Spleen (tissue), 13 donors: ENCODE measurements at places on chromosomes 2 and 18. TPM values are rescaled to one million over a fixed set of nuclear protein-coding genes. Genes with fewer than 3 reads are reported as not detected.

- H3K27me3 ChIP-seq, result no peaks in the 10 kb centered on the region
- DNase-seq, result no peak
- H3K4me1 ChIP-seq, result no peaks in the 10 kb centered on the region
- H3K27ac ChIP-seq, result no peak overlapping the region
- H3K4me3 ChIP-seq, result no peak overlapping the region
- no peaks in the 10 kb centered on the region for H3K36me3 ChIP-seq
Observed at GRCh38 chr2:60958361-60958760, 59.2 kb upstream of the PEX13 start.

DNA sequence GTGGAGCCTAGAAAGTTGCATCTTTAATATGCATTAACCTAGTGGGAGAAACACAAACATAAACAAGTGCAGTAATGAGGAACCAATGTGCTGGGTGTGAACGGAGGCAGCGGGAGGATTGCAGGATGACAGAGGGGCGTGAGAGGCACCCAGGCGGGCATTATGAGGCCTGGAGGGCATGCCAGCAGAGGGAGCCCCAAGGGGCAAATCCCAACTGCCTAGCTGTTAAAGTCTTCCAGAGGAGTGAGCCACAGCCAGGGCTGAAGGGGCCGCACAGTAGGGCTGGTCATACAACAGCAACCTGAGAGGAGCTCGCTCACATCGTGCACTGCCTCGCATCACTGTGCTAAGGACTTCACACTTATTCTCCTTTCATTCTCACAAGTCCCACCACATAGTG, 13.3 kb upstream of the PRELID3A start:
- H3K27me3 ChIP-seq, result peaks cover 22% of the 10 kb centered on the region
- no peak overlapping the region for H3K4me3 ChIP-seq
- H3K27ac ChIP-seq, result no peak overlapping the region
- H3K4me1 ChIP-seq, result no peaks in the 10 kb centered on the region
- DNase-seq, result peak; percentile 66
- no peaks in the 10 kb centered on the region for H3K36me3 ChIP-seq

DNA sequence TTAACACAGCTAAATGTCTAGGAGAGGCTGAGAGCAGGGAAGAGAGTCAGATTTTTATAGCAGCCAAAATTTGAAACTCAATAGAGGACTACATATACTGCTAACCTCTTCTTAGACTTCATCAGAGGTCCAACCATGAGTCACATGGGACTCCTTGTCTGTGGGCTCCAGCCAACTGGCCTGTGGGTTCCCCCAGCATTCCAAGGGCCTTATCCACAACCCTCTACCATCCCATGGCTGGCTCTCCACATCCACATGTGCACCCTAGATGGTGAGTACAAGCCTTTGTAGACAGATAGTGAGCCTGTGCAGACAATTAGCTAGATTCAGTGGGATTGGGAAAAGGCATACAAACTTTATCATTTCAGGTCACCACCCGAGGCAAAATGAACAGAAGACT, 901.9 kb upstream of the ZEB2 start:
- H3K4me3 ChIP-seq, result no peak overlapping the region
- H3K36me3 ChIP-seq, result no peaks in the 10 kb centered on the region
- no peaks in the 10 kb centered on the region for H3K4me1 ChIP-seq
- H3K27ac ChIP-seq, result no peak overlapping the region
- DNase-seq, result no peak

DNA sequence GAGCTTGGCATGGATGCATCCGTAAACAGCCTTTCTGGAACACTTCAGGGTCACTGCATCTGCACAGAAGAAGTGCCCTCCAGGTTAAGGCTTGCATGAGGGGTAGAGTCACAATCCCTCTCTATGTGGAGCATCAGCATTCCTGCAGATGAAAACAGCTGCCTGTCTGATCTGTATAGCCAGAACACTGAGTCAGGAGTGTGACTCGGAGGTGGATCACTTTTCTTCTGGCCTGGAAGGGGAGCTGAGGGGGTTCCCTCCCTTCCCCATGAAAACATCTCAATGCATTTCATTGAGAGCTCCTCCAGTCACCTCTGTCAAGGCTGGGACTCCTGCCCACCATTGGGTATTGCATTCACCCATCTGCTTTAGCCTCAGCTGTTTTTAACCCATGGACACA, 72.5 kb upstream of the SERPINE2 start:
- no peaks in the 10 kb centered on the region for H3K4me1 ChIP-seq
- H3K27ac ChIP-seq, result no peak overlapping the region
- no peaks in the 10 kb centered on the region for H3K36me3 ChIP-seq
- no peak overlapping the region for H3K4me3 ChIP-seq

DNA sequence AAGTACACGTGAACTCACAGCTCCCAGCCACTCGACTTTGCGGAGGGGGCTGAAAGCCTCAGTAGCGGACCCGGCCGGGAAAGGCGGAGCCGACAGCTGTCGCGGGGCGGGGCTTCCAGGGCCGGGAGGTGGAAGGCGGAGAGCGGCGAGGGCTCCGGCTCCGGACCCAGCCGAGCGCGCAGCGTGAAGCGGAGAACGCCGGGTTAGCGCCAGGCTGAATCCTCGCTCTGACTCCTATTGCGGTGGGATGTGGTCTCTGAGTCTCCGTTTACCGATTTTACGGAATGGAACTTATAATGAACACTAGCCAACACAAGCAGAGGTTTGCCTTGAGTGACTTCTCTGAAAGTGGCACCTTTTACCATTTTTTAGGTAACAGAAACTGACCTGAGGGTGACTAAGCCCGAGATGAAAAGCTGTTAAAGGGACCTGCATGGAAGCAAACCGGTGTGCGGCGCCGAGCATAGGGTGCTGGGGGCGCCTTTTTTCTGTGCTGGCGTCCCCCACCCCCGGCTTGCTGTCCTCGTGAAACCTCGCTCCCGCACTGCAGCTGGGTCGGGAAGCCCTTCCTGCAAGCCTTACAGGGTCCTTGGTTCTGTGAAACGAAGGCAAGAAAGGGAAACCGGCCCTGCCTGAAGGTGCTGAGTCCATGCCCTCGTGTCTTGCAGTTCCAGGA, 72.9 kb downstream of the EN1 start:
- H3K4me1 ChIP-seq, result peaks cover 11% of the 10 kb centered on the region
- DNase-seq, result peak; percentile 76
- H3K4me3 ChIP-seq, result peak overlapping the region; percentile 25
- H3K27me3 ChIP-seq, result peaks cover 71% of the 10 kb centered on the region
- no peak overlapping the region for H3K27ac ChIP-seq

GRCh38 chr2:181430406-181431118, 26.6 kb upstream of the ITGA4 start:
- H3K36me3 ChIP-seq, result no peaks in the 10 kb centered on the region
- H3K4me3 ChIP-seq, result no peak overlapping the region
- DNase-seq, result no peak
- H3K27me3 ChIP-seq, result no peaks in the 10 kb centered on the region
- peak overlapping the region; percentile 52 for H3K27ac ChIP-seq

- no peak for DNase-seq
- H3K4me3 ChIP-seq, result no peak overlapping the region
- peaks cover 8% of the 10 kb centered on the region for H3K4me1 ChIP-seq
- H3K36me3 ChIP-seq, result no peaks in the 10 kb centered on the region
- peak overlapping the region; percentile 59 for H3K27ac ChIP-seq
Observed at GRCh38 chr2:20525041-20526035, 78.5 kb downstream of the RHOB start.

- no peaks in the 10 kb centered on the region for H3K36me3 ChIP-seq
- DNase-seq, result no peak
- H3K4me3 ChIP-seq, result no peak overlapping the region
- no peak overlapping the region for H3K27ac ChIP-seq
- H3K27me3 ChIP-seq, result no peaks in the 10 kb centered on the region
- no peaks in the 10 kb centered on the region for H3K4me1 ChIP-seq
Observed at GRCh38 chr2:119721043-119721442, 38.7 kb upstream of the PTPN4 start.

Gene KYNU
- polyA plus RNA-seq, result 13.8 TPM

- no peak overlapping the region for H3K27ac ChIP-seq
- no peak for DNase-seq
- no peaks in the 10 kb centered on the region for H3K4me1 ChIP-seq
- H3K36me3 ChIP-seq, result no peaks in the 10 kb centered on the region
- no peaks in the 10 kb centered on the region for H3K27me3 ChIP-seq
Observed at GRCh38 chr2:203394519-203395227, 66.5 kb downstream of the ABI2 start.

Gene MARCO
- 10.0 TPM for polyA plus RNA-seq

Gene GALNT3
- polyA plus RNA-seq, result 5.6 TPM

DNA sequence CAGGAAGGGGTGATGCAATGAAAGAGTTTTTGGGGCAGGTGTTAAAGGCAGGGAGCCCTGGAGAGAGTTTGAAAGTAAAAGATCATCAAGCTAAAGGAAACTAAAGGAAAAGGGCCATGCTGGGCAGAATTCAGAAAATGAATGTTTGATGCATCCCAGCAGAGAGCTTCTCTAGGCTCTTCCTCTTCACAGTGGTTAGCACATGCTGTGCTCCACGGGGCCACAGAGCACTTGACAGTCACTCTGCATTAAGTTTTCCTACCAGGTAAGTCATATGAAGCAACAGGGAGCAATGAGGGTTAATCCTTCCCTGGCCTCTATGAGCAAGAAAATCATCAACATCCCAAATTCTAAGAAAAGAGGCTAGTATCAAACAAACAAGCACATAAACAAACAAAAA, 895.2 kb downstream of the TRIB2 start:
- no peak for DNase-seq
- H3K36me3 ChIP-seq, result no peaks in the 10 kb centered on the region
- no peak overlapping the region for H3K27ac ChIP-seq
- no peaks in the 10 kb centered on the region for H3K4me1 ChIP-seq
- H3K4me3 ChIP-seq, result no peak overlapping the region
- H3K27me3 ChIP-seq, result no peaks in the 10 kb centered on the region

- no peak overlapping the region for H3K27ac ChIP-seq
- DNase-seq, result no peak
- H3K36me3 ChIP-seq, result no peaks in the 10 kb centered on the region
Observed at GRCh38 chr18:25935356-25935755, 155.1 kb downstream of the SS18 start.

- no peaks in the 10 kb centered on the region for H3K27me3 ChIP-seq
- no peak overlapping the region for H3K27ac ChIP-seq
- no peak overlapping the region for H3K4me3 ChIP-seq
- DNase-seq, result no peak
Observed at GRCh38 chr2:58101500-58101899, 54.9 kb downstream of the VRK2 start.

- DNase-seq, result peak; percentile 62
- H3K4me1 ChIP-seq, result no peaks in the 10 kb centered on the region
- no peak overlapping the region for H3K27ac ChIP-seq
- no peak overlapping the region for H3K4me3 ChIP-seq
- H3K27me3 ChIP-seq, result no peaks in the 10 kb centered on the region
- peaks cover 70% of the 10 kb centered on the region for H3K36me3 ChIP-seq
Observed at GRCh38 chr2:233479616-233480489, 86.7 kb downstream of the USP40 start.

Gene TUBB8B
- polyA plus RNA-seq, result 1.5 TPM

GRCh38 chr2:197304556-197305011, 6.0 kb downstream of the ANKRD44 start:
- peaks cover 100% of the 10 kb centered on the region for H3K4me1 ChIP-seq
- no peaks in the 10 kb centered on the region for H3K36me3 ChIP-seq
- H3K4me3 ChIP-seq, result no peak overlapping the region
- DNase-seq, result no peak
- no peaks in the 10 kb centered on the region for H3K27me3 ChIP-seq

DNA sequence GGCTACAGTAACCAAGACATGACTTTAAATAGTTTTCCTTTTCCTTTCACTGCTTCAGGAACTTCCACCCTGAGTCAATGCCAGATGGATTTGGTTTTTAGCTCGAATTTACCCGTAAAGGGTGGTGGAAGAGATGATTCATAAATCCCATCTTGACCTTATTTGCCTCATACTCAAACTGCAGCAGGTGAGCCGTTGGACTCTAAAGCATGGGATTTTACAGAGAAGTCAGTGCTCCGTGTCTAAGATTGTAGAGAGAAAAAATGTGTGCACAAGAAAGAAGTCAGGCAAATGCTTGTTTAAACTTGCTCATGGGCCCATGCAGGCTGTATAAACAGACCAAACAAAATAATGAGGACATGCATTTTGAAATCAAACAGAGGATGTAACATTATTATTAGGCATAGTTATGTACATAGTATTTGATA, 369.7 kb upstream of the TRIB2 start:
- no peaks in the 10 kb centered on the region for H3K36me3 ChIP-seq
- no peaks in the 10 kb centered on the region for H3K4me1 ChIP-seq
- H3K4me3 ChIP-seq, result no peak overlapping the region
- no peaks in the 10 kb centered on the region for H3K27me3 ChIP-seq
- no peak overlapping the region for H3K27ac ChIP-seq
